ENCODE measurements at places on chromosomes 5 and 9.
A peak's percentile ranks its signal among the peaks of the same experiment; 100 is the strongest.

DNA sequence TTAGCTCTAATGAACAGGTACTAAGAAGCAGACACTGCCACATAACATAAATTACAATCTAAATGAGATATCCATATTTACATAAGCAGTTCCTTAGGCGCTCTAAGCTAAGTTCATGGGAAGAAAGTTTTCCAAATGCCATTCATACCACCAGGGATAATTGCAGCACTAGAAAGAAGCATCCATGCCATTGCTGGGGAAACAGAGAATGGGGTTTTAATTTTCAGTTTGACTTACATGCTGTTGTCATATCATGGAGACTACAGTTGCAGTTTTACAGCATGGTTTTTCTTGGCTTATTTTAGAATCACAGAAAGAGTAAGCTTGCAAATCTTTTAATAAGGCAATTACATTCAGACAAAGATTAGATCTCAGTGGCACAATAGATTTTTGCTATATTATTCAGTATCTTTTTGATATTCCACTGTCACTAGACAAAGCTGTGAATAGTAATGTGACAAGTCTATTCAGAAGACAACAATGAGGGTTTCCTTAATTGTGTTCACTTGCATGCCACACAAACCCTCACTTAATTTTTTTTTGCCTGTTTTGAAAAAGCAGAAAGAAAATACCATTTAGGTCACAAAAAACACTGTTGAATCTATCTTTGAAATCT lies 108.4 kb upstream of the ELAVL2 start:
- DNase-seq = no peak

GRCh38 chr5:108681079-108681921 lies 66.4 kb upstream of the FER start:
- DNase-seq = no peak

DNA sequence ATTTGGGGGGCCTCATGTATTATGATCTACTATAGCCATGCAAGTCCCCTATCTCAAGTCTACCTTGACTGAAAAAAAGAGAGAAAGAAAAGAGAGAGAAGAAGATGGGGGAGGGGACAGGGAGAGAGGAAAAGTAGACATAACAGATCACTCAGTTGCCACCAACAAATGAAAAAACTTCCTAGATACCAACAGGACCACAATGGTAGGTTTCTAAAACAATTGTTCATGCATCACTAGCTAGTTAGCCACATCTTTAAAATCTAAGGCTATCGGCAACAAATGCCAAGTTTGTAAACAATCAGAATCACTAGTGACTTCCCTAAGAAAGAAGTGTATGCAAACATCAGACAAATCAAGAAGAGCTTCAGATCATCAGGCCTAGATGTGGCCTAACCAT lies 328.2 kb downstream of the BNC2 start:
- DNase-seq = no peak

GRCh38 chr9:74132986-74133385 lies 364.1 kb upstream of the RORB start:
- DNase-seq = no peak

- no peak for DNase-seq
These were observed 271.2 kb downstream of the SLIT3 start for GRCh38 chr5:169029661-169030274.

DNA sequence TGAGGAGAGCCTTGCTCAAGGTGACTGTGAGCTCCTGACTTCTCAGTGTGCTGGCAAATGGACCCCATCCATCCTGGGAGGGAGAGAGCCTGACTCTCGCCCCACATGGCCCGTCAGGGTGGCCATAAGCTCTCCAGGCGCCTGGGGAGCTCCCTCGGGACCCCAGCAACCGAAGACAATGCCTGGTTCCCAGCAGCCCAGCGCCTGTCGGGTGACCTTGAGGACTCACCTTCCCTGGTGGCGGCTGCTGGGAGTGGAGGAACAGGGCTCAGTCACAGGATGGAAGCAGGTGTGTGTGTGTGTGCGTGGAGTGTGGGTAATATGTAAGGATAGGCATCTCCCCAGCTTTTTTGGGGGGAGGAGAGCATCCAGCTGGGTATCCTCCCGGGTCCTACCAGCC lies 190.3 kb downstream of the MELK start:
- no peak for DNase-seq

DNA sequence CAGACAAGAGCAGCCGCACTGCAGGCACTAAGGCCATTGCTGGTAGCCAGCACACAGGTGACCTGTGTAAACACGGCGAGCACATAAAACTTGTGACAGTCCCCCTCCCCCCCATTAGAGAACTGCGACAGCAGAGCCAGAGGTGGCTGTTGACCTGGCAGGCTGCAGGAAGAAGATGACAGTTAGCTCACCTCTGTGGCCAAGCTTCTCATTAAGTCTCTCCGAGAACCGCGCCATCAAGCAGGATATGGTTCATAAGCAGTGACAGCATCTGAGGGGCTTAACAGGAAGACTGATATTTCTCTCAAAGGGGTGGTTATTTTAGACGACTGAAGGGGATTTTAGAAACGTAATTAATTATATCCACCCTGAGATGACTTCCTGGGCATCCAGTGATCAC lies 5.2 kb downstream of the SURF4 start:
- no peak for DNase-seq

GRCh38 chr9:6383551-6384225 lies 29.3 kb upstream of the UHRF2 start:
- DNase-seq = no peak

GRCh38 chr9:75907923-75908322 lies 17.4 kb downstream of the PCSK5 start:
- DNase-seq = no peak

DNA sequence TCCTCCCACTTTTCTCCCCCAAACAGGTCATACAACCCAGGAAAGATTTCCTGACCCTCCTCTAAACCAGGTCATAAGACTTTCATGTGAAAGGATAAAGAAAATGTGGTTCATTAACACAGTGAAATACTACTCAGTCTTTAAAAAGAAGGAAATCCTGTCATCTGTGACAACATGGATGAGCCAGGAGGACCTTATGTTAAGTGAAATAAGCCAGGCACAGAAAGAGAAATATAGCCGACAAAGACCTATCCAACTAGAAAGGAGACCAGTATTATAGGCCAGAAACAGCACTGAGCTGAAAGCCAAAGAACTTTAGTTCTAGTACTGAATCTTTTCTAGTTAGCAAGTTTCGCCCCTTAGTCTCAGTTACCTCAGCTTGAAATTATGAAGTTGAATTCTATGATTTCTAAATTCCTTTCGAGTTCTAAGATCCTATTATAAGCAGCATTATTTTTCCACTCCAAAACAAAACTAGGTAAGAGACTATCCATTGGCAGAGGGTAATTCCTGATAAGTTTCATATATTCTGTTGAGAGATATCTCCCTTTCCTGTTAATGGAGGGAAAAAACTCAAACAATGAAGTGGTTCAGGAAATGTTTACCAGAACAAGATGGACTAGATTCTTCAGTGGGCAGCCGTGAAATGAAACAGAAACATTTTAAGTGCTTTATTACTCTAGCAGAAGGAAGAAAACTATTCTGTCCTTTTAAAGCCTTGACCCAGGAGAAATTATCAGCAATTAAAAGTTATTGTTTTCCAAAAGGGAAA lies 42.5 kb downstream of the GNA14 start:
- DNase-seq = no peak

GRCh38 chr5:169036079-169036805 lies 264.7 kb downstream of the SLIT3 start:
- DNase-seq = no peak

- DNase-seq = no peak
These were observed 14.8 kb downstream of the MVB12B start for GRCh38 chr9:126341426-126341825.

DNA sequence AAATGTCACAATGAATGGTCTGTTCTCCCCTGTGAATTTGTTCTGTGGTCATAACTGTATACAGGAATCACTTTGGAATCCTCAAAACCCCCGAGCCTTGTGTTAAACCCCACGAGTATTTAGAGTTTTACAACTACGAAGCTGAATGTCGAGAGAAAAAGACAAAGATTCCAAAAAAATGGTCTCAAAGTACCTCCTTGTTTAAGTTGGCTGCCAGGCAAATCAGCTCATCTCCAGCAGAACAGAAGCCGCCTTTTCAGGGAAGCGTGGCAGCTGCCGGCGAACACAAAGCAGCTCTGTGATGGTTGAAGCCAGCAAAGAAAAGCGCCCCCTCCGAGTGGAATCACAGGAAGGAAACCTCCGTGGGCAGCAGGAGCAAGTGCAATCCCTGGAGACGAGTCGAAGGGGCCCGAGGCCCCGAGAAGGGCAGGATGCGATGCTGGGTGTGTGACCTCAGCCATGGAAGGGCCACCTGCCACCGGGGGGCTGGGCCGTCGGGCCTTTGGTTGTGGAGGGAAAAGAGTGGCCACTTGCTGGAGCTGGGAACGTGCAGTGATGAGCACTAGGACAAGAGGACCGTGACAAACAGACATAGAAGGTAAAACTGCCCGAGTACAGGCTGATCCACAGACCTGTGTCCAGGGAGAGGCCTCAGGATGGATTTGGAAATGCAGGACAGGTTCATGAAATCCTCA lies 706.4 kb downstream of the SEMA5A start:
- DNase-seq = peak; percentile 79

DNA sequence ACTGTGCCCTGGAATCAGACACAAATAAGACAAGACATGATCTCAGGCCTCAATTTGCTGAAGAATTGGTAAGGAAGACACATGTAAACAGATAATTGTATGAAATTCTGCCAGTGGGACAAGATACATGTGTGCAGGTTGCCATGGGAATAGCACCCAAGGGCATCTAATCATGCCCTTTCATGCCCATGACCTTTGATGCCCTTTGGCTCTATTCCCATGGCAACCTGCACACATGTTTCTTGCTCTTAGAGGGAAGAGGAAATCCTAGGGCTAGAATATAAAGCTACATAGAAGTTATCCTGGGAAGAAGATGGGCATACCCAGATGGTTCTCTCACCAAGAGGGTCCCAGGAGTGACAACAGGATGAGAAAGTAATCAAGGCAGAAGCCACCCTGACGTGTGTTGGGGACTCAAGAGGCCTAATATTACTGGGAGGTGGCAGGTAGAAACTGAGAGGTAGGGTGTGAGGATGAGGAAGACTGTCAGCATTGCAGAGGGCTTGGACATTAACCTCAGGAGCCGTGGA lies 34.4 kb downstream of the P4HA2 start:
- DNase-seq = no peak

DNA sequence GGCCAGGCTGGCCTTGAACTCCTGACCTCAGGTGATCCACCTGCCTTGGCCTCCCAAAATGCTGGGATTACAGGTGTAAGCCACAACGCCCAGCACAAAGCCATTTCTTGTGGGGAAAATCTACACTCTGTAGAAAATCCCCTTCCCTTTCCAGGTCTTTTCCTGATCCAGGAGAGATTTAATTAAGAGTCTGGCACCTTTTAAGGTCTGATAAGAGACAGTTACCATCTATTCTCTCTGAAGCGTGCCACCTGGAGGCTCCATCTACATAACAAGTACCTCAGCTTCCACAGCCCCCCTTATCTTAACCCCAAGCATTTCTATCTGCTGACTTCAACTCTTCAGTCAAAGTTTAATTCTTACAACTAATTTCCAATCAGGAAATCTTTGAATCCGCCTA lies 71.4 kb upstream of the CDK20 start:
- DNase-seq = no peak

DNA sequence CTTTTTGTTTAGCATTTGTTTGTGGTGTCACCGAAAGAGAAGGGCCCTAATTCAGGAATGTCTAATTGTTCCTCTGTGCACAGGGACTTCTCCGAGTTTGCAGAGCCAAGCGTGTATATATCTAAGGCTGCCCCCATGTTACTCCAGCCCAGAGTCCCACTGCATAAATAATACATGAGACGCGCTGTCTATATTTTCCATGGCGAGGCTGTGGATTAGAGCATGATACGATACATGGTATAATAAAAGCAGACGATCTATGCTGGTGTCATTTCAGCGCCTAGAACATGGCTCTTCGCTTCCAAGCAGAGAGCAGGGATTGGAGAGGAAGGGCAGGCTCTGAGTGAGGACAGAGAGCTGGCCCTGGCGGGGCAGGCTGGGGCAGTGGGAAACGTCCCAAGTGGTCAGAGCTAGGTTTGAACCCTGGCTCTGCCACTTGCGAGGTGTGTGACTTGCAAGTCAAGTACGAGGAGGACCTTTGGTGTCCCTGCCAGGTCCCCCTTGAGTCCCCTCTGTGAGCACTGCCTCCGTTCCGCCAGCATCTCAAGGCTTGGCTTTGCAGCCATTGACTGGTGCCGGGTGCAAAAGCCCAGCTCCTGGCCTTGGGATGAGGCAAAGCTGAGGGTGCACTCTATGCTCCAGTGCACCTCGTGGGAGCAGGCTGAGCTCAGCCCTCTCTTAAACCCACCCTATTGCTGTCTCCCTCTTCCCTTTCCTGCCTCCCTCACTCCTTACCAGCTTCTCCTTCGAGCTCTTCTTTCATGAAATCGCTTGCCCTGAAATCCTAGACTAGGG lies 29.2 kb upstream of the LAMC3 start:
- no peak for DNase-seq

- DNase-seq = no peak
These were observed 94.1 kb downstream of the DENND1A start for GRCh38 chr9:123835821-123836220.

GRCh38 chr5:131521252-131521651 lies 113.8 kb downstream of the RAPGEF6 start:
- no peak for DNase-seq

DNA sequence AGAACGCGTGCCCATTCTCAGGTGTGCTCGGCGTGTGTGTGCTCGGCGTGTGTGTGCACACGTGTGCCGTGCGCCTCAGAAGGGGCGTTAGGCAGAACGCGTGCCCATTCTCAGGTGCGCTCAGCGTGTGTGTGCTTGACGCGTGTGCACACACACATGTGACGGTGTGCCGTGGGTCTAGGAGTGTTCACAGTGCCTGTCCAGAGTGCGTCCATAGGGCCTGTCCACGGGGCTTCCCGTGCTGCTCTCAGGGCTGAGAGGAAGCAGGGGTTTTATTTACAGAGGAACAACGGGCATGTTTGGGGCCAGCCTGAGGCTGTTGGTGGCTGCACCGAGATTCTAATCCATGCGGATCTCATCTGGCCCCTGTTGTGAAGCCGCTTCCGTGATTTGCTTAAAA lies 14.2 kb upstream of the AHRR start:
- no peak for DNase-seq

DNA sequence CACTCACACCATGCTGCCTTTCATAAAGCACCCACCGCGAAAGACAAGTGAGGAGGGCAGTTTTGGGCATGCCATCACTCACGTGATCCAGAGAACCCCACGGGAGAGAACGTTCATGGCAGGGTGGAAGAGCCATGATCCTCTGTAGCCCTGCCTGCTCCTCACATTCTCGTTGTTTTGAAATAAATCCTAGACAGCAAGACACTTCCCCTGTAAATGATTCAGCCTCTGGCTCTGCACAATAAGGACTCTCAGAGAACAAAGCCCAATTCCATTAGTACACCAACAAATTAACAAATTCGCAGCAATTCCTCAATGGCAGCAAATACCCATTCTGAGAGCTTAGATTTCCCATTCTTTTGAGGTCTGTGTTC lies 71.5 kb downstream of the WNK2 start:
- no peak for DNase-seq

DNA sequence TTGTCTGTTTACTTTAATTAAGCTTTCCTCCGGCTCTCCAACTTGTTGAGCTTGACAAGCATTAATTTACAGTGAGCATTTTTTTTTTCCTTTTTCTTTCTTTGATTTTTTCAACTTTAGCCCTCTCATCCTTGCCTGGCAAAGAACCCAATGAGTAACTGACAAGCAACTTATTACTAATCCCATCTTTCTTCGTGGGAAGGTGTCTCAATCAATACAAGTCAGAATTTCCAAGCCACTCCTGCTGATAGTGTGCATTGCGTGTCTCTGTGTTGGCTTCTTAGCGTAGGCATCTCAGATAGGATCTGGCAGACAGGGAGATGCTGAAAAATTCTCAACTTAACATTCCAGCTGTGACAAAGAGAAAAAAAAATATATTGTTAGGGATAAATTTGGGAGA lies 527.7 kb upstream of the WWC1 start:
- DNase-seq = no peak

Measured in substantia nigra (tissue), 51 donors.